ENCODE measurements at places on chromosomes 11 and 22. TPM values are rescaled to one million over a fixed set of nuclear protein-coding genes. Genes with fewer than 3 reads are reported as not detected.
A peak's percentile ranks its signal among the peaks of the same experiment; 100 is the strongest.

GRCh38 chr11:118899706-118900360 is 16.1 kb downstream of the CXCR5 start:
- no peak for DNase-seq

DNA sequence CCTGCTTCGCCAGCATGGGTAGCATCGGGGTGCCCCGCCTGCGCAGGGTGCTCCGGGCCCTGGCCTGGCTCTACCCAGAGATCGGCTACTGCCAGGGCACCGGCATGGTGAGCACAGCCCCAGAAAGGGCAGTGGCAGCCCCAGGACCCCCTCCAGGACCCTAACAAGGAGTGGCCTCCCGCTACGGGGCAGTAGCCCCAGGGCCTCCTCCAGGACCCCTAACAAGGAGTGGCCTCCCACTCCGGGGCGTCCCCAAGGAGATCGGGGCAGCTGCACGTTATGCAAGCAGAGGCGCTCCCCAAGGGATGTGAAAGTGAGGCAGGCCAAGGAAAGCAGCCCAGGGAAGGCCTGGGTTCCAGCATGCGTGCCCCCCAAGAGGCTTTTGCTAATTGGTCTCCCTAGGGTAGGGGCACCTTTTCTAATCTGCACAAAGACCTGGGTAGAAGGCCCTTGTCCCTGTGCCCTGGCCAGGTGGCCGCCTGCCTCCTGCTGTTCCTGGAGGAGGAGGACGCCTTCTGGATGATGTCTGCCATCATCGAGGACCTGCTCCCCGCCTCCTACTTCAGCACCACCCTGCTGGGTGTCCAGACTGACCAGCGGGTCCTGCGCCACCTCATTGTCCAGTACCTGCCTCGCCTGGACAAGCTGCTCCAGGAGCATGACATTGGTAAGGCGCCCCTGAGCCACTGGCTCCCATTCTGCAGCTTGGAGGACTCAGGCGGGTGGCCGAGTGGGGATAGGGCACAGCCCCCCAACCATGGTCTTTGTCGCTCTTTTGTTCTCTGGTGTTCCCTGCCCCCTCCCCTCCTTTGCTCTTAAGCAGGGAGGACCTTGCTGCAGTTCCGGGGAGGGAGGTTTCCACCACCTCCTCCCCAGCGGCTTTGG is 35.0 kb downstream of the SGSM3 start:
- DNase-seq, result no peak

DNA sequence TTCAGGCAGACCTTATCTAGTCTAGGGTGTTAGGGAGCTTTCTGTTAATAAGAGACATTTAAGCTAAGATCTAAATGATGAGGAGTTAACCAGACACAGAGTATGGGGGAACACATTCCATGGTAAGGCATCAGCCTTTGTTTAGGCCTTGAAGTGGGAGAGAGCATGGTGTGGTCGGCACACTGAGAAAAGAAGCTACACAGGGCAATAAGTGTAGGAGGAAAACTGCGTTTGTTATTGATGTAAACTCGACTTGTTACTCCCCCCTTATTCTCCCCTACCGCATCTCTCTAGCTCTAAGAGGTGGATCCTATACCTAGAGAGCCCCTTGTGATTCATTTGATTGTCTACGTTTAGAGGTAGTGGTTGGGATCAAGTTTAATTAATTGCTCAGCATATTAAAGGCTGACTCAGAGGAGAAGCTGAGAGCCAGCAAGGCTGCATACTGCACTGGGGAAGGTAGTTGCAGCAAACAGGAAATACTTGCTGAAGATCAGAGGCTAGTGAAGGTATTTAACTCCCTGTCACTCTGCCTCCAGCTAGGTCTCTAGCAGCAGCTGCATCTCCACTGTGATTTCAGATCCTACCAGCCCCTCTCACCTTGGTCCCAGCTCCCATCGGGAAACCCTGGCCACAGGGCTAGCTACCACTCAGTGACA is 86.8 kb upstream of the TEAD1 start:
- DNase-seq, result no peak

SEC14L2 gene
- total RNA-seq, result 5.7 TPM

- DNase-seq, result no peak
Measured at GRCh38 chr22:26970809-26971394, 313.5 kb downstream of the MIAT start.

DNA sequence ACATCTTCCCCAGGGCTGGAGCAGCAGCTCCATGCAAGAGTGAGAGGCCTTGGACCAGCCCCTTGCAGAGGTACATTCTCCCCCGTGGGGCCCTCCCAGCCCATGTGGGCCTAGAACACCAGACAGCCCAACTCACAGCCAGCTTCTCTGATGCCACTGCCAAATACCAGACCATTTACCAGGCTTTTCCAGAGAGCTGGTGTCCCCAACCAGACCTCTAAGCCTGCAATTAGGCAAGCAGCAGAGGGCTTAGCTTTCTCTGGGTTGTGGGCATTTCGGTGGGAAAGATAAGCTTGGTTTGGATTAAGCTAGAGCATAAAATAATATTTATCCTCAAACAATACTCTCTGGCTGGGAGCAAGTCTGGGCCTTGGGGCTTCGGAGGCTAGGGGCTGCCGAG is 75.6 kb downstream of the TP53I11 start:
- no peak for DNase-seq

DNA sequence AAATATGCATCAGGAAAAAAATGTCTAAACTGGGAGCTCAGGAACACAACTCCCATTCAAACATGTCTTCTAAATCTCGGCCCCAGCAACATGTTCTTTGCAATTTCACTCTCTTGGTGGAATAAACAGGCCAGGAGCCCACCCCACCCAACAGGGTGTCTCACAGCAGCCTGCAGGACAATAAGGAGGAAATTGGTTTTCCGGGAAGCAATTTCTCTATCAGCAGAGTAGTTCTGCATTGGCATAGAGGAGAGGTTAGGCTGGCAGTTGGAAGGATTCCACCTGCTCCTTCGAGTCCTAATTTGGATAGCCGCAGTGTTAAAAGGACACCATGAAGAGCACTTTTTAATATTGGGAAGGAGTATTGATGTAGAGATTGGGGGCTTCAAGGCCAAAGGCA is 55.9 kb upstream of the BARX2 start:
- no peak for DNase-seq

DNA sequence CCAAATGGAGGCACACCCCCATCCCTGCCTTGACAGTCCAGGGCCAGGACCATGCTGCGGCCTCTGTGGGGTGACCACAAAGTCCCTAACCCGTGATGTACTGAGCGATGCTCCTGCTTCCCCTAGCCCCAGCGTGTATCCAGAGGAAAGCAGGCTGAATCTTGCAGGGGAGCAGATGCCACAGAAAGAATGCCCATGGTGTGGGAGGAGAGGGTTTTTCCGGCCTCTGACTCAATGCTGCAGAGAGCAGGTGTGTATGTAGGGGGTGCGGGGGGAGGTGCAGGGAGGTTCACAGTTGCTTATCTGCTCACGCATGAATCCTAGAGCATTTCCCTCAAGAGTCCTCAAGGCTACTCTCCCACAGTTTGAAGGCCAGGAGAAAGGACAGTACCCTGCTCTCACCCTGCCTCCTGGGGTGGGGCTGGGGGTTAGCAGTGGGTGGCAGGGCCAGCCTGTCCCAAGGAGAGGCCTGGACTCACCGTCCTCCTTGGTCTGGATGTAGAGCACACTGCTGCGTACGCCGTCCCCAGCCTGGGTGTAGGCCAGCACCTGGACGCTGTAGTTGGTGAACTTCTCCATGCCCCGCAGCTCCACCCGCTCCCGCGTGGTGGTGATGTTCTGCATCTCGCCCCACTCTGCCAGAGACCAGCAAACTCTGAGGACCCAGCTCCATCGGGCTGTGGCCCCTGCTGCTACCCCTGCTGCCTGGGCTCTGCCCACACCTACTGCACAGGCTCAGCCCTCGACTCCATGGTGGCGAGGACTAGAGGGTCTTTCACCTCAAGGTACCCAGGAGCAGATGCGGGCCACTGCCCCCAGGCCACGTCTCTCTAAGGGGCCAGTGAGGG is 130.8 kb downstream of the CEP164 start:
- DNase-seq, result no peak

DNA sequence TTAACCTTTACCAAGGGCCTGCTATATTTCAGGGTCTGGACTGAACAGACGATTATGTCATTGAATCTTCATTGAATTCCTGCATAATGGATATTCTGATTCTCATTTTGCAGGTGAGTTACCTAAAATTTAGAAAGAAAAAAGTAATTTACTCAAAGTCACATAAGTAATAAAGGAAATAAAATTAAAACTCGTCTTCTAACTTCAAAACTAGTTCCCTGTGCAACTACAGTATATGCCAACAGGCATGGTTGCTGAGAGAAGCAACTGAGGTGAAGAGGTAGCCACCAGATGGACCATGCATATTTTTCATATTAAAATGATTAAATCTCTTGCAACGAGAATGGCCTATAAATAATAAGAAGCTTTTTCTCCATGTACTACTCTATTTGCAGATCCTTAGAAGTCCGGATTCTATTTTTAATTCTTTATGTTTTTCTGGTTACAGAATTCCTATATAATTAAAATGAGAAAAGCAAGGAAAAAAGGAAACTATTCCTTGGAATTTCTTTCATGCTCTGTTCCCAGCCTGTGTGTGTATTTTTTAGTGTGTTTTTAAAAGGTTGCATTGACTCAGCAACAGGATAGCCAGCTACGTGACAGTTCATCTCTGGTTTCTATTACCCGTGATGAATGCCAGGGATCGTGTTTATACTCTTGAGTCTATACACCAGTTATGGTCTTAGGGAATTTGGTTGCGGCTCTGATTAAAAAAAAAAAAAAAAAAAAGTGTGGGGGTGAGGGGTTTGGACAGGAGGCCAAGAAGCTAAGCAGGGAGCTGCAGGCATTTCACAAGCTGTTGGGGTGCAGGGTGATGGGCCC is 186.8 kb downstream of the ETS1 start:
- no peak for DNase-seq

DNA sequence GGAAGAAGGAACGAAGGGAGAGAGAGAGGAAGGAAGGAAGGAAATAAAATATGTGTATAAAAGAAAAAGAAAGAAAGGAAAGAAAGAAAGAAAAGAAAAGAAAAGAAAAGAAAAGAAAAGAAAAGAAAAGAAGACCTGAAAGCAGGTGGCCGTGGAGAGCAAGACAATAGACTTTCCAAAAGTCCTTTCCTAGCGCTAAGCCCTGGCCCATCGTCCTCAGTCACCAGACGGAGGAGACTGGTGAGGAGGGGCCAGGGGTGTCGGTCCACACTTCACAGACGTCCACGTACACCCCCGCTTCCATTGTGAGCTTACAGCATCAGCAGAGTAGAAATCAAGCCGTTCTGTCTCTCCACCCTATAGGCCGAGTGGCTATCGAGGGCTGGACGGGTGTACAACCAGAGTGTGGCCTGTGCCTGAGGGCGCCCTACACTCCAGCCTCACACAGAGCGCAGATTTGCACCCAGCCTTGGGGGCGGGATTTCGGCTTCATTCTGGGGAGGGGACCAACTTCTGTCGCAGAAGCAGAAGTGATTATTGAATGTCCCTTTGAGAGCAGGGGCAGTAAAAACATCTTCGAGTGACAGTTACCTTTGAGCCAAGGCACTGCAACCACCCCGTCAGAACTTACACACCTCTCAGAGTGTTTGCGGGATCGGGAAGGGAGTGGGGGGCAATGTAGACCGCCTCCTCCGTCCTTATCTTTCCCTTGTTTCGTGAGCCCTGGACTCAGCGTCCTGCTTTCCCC is 2.0 kb upstream of the BSX start:
- peak; percentile 43 for DNase-seq

GRIA4 gene
- total RNA-seq, result 3.7 TPM

DNA sequence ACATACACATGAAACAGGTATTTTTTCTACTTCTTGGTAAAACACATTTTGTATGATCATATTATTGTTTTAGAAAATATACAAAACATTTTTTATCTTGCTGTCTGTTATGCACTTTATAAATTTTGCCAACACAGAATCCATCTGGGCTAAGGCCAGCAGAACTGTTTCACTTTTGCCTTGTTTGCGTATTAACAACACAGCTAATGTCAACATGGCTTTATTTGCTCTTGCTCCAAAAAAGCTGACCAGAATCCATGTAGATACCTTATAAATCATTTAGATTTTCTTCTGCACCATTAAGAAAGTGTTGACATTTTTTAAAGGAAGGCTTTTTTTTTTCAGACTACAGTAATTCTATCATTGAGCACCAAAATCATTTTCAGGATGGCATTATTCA is 58.1 kb upstream of the PGR start:
- no peak for DNase-seq

DNA sequence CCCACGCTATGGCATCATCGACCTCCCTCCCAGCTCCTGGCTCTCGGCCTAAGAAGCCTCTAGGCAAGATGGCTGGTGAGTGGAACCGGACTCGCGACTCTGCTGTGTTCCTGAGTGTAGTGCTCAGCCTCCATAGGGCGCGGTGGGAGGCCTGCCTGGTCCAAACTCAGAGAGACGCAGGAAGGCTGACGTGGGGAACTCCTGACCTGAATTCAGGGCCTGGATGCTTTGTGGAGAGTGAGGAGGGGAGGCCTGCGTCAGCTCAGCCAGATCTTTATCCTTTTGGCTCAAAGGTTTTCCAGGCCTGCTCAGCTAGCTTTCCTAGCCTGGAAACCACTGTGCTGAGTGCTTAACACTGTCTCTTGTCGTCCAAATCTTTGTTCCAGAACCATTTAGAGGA is 8.0 kb downstream of the TIRAP start:
- no peak for DNase-seq

DNA sequence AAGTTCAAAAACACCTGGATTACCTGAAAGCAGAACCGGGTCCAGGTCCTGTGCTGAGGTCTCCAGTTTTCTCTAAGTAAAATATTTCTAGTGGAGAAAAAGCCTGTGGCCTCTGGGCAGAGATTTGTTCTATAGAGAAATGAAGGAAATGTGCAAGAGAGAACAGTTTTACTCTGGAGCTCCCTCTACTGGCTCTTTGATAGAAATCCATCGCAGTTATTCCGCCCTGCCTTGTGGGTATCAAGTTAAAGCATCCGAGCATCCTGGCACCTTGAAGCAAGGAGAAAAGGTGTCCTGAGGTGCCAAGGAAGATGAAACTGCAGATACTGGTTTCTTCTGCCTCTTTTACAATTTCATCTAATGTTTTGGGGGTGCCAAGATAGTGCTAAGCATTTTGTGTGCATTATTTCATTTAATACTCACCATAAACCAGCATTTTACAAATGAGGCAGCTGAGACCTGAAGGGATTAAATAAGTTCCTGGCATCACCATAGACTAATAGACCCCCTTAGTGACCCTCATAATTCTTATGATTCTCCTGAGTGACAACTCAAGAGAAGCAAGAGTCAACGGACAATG is 113.1 kb upstream of the HSD17B12 start:
- DNase-seq, result peak; percentile 69

DNA sequence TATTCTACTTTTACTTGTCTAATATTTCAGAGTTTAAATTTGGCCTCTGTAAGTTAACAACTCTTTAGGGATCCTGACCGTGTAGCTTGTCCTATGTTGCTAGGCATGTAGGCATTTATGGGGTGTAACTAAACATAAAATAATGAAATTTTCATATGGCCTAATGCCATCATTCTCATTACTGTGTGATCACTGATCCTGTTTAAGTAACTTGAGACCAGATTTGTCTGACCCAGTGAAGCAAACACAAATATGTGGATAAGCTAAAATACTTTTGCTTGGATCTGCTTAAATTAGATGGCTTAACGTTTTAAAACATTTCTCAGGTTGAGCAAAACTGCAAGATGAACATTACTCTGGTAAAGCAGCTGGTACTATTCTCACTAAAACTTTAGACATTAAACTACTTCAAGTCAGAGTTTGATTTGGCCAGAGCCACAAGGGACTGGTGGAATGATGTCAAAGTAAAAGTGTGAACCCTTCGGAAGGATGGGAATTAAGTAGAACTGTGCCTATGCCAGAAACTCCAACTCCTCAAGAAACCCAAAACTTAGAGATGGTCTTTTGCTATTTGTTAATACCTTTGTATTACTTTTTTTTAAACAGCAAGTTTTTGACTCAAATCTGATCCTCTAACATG is 12.5 kb downstream of the QSER1 start:
- DNase-seq, result no peak

MCAM gene
- total RNA-seq, result 28.2 TPM

PGA5 gene
- total RNA-seq, result not detected
